Cardiac muscle cell (in vitro differentiated cells and primary cell): ENCODE measurements at places on chromosomes 16 and 17.

DNA sequence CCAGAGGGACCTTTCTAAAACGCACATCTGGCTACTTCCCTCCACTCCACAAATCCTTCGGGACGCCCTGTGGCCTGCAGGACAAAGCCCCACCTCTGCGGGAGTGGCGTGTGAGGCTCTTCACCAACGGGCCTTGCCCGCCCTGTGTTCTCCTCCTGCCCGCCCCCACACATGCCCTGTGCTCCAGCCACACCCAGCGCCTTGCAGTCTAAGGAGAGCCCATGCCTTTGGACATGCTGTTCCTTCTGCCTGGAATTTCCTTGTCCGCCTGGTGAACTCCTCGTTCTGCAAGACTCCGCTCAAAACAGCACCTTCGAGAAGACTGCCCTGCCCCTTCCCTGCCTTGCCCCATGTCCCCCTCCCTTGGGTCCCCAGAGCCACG lies 7.4 kb downstream of the ELOB start:
- H3K4me1 ChIP-seq = no peaks in the 10 kb centered on the region
- peaks cover 80% of the 10 kb centered on the region for H3K36me3 ChIP-seq
- no peaks in the 10 kb centered on the region for H3K27me3 ChIP-seq
- DNase-seq = no peak

DNA sequence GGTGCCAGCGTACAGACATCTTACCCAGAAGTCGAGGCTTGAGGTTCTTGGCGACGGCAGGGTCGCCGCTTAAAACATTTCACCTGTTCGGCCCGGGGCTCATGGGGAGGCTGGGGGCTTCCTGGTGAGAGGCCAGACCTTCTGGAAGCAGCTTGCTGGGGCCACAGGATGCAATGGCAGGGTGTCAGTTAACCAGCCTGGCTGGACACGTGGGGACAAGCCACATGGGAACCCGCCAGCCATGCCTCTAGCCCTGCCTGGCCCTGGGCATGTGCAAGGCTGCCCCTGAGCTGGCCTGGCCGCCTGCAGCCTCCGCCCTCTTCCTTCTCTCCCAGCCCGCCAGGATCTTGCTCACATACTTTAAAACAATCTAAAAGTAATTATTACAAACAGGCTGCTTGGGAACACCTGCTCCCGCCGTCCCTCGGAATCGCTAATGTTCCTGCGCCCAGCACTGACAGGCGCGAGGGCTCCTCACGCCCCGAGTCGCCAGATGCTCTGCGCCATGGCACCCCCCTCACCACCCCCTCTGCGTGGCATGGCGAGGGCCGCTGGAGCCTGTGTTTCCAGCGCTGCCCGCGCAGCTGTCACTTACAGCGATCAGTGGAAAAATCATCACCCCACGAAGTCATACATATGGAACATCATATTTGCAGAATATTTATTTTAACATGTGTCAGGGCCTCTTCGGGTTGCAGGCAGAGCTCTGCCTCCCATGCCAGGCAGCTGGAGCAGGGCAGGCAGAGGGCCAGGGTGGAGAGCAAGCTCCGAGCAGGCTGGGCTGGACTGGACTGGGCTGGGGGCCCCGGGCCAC lies 188.7 kb upstream of the GSE1 start:
- no peak overlapping the region for H3K27ac ChIP-seq
- no peaks in the 10 kb centered on the region for H3K27me3 ChIP-seq
- peaks cover 9% of the 10 kb centered on the region for H3K4me1 ChIP-seq
- H3K36me3 ChIP-seq = no peaks in the 10 kb centered on the region
- no peak overlapping the region for H3K4me3 ChIP-seq

GRCh38 chr16:10990378-10990777 lies 46.0 kb downstream of the CLEC16A start:
- no peaks in the 10 kb centered on the region for H3K27me3 ChIP-seq
- DNase-seq = no peak
- H3K4me1 ChIP-seq = peaks cover 6% of the 10 kb centered on the region
- no peak overlapping the region for H3K27ac ChIP-seq

DNA sequence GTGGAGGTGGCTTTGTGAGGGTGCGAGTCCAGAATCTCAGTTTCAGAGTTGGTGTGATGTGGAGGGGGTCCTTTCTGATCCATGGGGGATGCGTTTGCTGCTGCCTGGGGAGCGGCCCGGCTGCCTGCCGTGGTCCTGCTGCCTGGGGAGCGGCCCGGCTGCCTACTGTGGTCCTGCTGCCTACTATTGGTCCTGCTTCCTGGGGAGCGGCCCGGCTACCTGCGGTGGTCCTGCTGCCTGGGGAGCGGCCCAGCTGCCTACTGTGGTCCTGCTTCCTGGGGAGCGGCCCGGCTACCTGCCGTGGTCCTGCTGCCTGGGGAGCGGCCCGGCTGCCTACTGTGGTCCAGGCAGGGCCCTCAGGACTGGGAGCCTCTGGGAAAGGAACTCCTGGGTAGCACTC lies 61.5 kb upstream of the ZNF750 start:
- H3K27me3 ChIP-seq = no peaks in the 10 kb centered on the region
- no peak overlapping the region for H3K27ac ChIP-seq
- H3K36me3 ChIP-seq = peaks cover 2% of the 10 kb centered on the region
- no peaks in the 10 kb centered on the region for H3K4me1 ChIP-seq

- H3K27me3 ChIP-seq = no peaks in the 10 kb centered on the region
- H3K4me3 ChIP-seq = no peak overlapping the region
- no peak overlapping the region for H3K27ac ChIP-seq
- DNase-seq = no peak
- no peaks in the 10 kb centered on the region for H3K4me1 ChIP-seq
Measured at GRCh38 chr16:73713251-73713650, 583.4 kb upstream of the PSMD7 start.

DNA sequence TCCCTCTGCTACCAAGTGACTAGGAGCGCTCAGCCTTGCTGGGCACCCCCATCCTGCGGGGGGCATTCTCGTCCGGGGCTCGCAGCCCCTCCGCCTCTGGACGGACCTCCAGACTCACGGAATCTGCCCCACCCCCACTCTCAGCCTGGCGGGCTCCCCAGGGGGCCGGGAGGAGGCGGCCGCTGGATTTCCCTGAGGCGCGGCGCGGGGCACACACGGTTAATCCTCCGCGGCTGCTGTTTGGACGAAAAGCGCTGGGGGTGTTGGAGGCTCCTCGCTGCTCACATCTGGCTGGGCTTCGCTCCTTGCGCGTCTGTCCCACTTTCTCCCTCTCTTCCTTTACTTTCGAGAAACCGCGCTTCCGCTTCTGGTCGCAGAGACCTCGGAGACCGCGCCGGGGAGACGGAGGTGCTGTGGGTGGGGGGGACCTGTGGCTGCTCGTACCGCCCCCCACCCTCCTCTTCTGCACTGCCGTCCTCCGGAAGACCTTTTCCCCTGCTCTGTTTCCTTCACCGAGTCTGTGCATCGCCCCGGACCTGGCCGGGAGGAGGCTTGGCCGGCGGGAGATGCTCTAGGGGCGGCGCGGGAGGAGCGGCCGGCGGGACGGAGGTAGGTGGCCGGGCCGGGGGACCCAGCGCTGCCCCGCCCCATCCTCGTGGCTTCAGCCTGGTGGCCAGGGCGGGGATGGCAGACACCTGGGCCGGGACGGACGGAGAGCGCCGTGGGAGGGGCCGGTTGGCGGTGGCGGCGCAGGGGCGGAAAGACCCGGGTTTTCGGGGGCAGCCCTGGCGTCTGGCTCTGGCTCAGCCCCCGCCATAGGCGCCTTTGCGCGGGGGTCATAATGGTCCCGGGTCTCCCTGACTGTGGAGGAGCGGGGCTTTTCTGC lies at the start of gene C1QTNF1:
TSS of gene C1QTNF1 (plus strand) at position 284 of the 886 bp plus-strand sequence. CDS start 19,800 bp downstream, outside the sequence.
- peak within 1 kb of the TSS; percentile 42 for H3K4me3 ChIP-seq
- peak; percentile 88 for DNase-seq
- no peak within 1 kb of the TSS for H3K27ac ChIP-seq
- no peaks in the 10 kb centered on the region for H3K36me3 ChIP-seq
- peaks cover 56% of the 10 kb centered on the region for H3K4me1 ChIP-seq

GRCh38 chr16:2019921-2020831 lies 591 bp downstream of the NPW start:
- no peaks in the 10 kb centered on the region for H3K36me3 ChIP-seq
- H3K4me3 ChIP-seq = peak overlapping the region; percentile 7
- peaks cover 12% of the 10 kb centered on the region for H3K4me1 ChIP-seq
- H3K27me3 ChIP-seq = peaks cover 44% of the 10 kb centered on the region
- H3K27ac ChIP-seq = no peak overlapping the region

DNA sequence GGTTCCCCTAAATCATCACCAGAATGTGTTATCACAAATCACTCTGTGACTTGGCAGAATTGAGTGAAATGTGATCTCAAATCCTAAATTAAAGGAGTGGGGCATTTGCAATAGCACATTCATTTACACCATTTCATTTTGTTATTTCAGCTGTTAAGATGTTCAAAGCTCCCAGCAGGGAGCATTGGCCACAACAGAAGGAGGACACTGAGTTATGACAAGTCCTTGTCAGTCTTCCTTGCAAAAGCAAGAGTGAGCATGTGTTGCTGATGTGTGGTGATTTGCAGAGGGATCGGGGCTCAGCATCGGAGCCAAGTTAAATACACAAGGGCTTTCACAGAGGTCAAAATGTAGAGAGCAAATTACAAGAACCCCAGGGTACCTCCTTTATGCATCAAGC lies 372.2 kb upstream of the CDH5 start:
- no peak overlapping the region for H3K4me3 ChIP-seq
- H3K27ac ChIP-seq = no peak overlapping the region
- H3K27me3 ChIP-seq = no peaks in the 10 kb centered on the region
- no peak for DNase-seq
- peaks cover 3% of the 10 kb centered on the region for H3K4me1 ChIP-seq

GRCh38 chr17:82984751-82985427 lies 94.5 kb upstream of the METRNL start:
- no peaks in the 10 kb centered on the region for H3K27me3 ChIP-seq
- peaks cover 4% of the 10 kb centered on the region for H3K4me1 ChIP-seq
- no peak overlapping the region for H3K4me3 ChIP-seq
- H3K27ac ChIP-seq = no peak overlapping the region
- no peak for DNase-seq
- no peaks in the 10 kb centered on the region for H3K36me3 ChIP-seq

DNA sequence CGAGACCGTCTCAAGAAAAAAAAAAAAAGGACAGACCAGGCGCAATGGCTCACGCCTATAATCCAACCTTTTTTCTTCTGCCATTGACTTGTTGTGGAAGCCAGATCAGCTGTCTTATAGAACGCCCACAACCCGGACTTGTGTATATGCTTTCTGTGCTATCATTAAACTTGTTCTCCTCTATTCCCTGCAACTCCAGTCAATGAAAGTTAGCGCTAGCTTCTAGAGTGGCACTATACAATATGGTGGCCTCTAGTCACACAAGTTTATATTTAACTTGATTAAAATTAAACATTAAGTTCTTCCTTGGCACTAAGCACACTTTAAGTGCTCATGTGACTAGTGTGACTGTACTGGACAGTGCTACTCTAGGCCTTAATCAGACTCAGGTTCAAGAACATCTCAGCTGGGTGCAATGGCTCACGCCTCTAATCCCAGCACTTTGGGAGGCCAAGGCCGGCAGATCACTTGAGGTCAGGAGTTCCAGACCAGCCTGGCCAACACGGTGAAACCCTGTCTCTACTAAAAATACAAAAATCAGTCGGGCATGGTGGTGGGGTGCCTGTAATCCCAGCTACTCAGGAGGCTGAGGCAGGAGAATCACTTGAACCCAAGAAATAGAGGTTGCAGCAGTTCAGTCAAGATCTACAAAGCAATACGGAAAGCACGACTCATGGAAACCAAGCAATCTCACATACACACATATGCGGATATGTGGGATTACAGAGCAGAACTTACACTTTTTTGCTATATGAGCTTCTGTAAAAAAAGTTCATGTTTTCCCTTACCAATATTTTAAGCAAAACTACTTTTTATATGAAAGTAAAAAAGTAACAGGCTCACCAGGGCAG lies 18.8 kb upstream of the GLG1 start:
- H3K4me3 ChIP-seq = no peak overlapping the region
- H3K4me1 ChIP-seq = no peaks in the 10 kb centered on the region
- H3K27me3 ChIP-seq = no peaks in the 10 kb centered on the region
- peaks cover 46% of the 10 kb centered on the region for H3K36me3 ChIP-seq
- H3K27ac ChIP-seq = no peak overlapping the region
- DNase-seq = no peak

DNA sequence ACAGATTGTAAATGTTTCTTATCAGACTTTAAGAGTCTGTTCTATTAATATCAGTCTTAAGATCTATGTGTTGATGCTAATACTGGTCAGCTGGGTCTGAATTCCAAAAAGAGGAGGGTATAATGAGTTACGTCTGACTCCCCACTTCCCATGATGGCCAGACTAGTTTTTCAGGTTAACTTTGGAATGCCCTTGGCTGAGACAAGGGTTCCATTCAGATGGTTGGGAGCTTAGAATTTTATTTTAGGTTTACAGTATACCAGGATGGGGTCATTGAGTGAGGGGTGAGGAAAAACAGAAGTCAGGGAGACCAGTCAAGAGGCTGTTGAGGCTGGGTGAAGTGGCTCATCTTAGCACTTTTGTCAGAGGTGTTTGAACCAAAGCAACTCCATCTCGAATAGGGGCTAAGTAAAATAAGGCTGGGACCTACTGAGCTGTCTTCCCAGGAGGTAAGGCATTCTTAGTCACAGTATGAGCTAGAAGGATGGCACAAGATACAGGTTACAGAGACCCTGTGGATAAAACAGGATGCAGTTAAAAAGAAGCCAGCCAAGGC lies 2.9 kb upstream of the TMEM231 start:
- no peak overlapping the region for H3K4me3 ChIP-seq
- H3K27me3 ChIP-seq = no peaks in the 10 kb centered on the region
- H3K27ac ChIP-seq = peak overlapping the region; percentile 12
- peak; percentile 84 for DNase-seq
- peaks cover 28% of the 10 kb centered on the region for H3K4me1 ChIP-seq
- H3K36me3 ChIP-seq = no peaks in the 10 kb centered on the region

- DNase-seq = no peak
- no peak overlapping the region for H3K27ac ChIP-seq
- peaks cover 4% of the 10 kb centered on the region for H3K27me3 ChIP-seq
- no peak overlapping the region for H3K4me3 ChIP-seq
Measured at GRCh38 chr17:33667052-33667509, 374.0 kb upstream of the ASIC2 start.

- peak; percentile 34 for DNase-seq
- H3K4me1 ChIP-seq = peaks cover 4% of the 10 kb centered on the region
- H3K27ac ChIP-seq = no peak overlapping the region
- H3K27me3 ChIP-seq = no peaks in the 10 kb centered on the region
- no peaks in the 10 kb centered on the region for H3K36me3 ChIP-seq
Measured at GRCh38 chr16:54462151-54462651, 175.6 kb upstream of the IRX3 start.

GRCh38 chr16:77434022-77434529 lies 758 bp downstream of the ADAMTS18 start:
- peaks cover 11% of the 10 kb centered on the region for H3K4me1 ChIP-seq
- peak overlapping the region; percentile 40 for H3K4me3 ChIP-seq
- DNase-seq = no peak
- no peaks in the 10 kb centered on the region for H3K36me3 ChIP-seq
- peaks cover 62% of the 10 kb centered on the region for H3K27me3 ChIP-seq

GRCh38 chr16:84514295-84514873 lies 9.9 kb upstream of the MEAK7 start:
- no peak for DNase-seq
- H3K27ac ChIP-seq = peak overlapping the region; percentile 75
- H3K36me3 ChIP-seq = no peaks in the 10 kb centered on the region
- peaks cover 9% of the 10 kb centered on the region for H3K4me1 ChIP-seq
- H3K4me3 ChIP-seq = no peak overlapping the region

GRCh38 chr17:67633751-67634211 lies 84.0 kb upstream of the NOL11 start:
- no peak overlapping the region for H3K27ac ChIP-seq
- H3K4me3 ChIP-seq = no peak overlapping the region
- no peaks in the 10 kb centered on the region for H3K4me1 ChIP-seq

- no peaks in the 10 kb centered on the region for H3K4me1 ChIP-seq
- peaks cover 3% of the 10 kb centered on the region for H3K27me3 ChIP-seq
- no peaks in the 10 kb centered on the region for H3K36me3 ChIP-seq
- DNase-seq = peak; percentile 59
Measured at GRCh38 chr16:9297437-9298113, 206.1 kb downstream of the HAPSTR1 start.
